ENCODE measurements at places on chromosomes 3 and 15. TPM values are rescaled to one million over a fixed set of nuclear protein-coding genes. Genes with fewer than 3 reads are reported as not detected.

The ADCY5 gene
- 0.46 TPM for total RNA-seq

The AHSG gene
- total RNA-seq, result not detected

The PCSK6 gene
- 11.6 TPM for total RNA-seq

The RETNLB gene
- total RNA-seq, result not detected

The AADACL2 gene
- not detected for total RNA-seq

The ISLR2 gene
- 0.28 TPM for total RNA-seq

Data from smooth muscle cell of bladder (primary cell).